ENCODE measurements at places on chromosomes 16 and 17. TPM values are rescaled to one million over a fixed set of nuclear protein-coding genes. Genes with fewer than 3 reads are reported as not detected.

DNA sequence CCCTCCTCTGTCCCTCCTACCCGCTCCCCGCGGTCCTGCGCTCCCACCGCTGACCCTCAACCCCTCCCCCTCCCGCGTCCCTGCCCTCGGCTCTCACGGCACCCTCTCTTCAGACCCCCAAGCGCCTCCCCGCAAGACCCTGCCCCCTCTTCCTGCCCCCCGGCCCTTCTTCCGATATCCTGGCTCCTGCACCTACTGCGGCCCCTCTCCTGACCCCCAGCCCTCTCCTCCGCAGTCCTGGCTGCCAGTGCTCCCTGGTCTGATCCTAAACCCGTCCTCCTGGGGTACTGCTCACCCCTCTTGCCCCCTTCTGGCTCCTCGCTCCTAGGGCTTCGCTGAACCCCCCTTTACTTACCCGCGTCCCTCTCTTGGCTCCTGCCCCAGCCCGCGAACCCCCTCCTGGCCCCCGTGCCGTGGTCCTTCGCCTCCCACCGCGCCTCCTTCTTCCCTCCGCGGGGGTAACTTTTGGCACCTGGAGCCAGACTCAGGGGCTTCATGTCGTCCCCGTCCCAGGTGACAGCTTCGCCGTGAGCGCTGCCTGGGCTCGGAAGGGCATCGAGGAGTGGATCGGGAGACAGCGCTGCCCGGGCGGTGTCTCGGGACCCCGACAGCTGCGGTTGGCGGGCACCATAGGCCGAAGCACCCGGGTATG lies 839 bp downstream of the NKD1 start:
- DNase-seq = no peak

- no peak for DNase-seq
Measured at GRCh38 chr17:45293413-45294211, 23.2 kb downstream of the MAP3K14 start.

DNA sequence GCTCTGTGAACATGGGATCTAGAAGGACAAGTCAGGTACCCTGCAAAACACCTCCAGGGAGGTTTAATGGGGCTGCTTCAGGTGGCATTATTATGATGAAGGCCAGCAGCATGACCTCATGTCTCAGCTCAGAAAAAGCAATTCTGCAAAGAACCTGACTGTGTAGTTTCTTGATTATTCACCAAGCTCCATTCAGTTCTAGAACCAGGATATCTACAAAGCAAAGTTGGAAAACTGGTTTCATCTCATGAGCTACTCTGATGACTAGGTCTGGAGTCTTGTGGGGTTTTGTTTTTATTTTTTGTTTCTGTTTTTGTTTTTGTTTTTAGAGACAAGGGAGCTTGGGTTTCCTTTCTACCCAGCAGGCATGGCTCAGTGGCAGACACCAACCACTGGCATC lies 19.0 kb upstream of the LRRC37A3 start:
- no peak for DNase-seq

DNA sequence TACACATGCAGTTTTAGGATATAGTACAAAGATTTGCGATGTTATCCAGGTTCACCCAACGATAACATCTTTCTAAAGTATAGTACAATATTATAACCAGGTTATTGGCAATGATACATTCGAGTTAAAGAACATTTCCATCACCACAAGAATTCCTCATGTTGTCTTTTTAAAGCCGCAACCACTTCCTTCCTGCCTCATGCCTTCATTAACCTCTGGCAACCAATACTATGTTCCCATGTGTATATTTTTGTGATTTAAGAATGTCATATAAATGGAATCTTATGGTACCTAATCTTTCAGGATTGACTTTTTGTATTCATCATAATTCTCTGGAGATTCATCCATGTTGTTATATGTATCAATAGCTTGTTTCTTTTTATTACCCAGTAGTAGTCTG lies 1183.2 kb downstream of the CDH11 start:
- no peak for DNase-seq

DNA sequence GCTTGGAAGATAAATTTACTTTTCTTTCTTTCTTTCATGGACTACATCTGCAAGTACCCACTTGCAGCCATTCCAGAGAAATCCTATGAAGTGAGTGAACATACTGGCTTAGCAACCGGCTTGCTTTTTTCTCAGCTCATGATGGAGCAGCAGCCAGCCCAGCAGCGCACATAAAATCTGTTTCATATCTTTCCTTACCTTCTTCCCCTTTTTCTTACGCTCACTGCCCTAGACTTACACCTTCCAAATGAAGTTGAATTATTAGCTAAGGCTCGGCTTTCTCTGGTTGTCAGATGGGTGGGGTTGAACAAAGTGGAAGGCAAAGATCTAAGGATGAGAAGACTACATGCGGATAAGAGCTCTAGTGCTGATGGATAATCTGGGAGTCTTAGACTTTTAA lies 13.9 kb upstream of the ABCA8 start:
- no peak for DNase-seq

- no peak for DNase-seq
Measured at GRCh38 chr16:69190598-69190997, 3.6 kb downstream of the SNTB2 start.

DNA sequence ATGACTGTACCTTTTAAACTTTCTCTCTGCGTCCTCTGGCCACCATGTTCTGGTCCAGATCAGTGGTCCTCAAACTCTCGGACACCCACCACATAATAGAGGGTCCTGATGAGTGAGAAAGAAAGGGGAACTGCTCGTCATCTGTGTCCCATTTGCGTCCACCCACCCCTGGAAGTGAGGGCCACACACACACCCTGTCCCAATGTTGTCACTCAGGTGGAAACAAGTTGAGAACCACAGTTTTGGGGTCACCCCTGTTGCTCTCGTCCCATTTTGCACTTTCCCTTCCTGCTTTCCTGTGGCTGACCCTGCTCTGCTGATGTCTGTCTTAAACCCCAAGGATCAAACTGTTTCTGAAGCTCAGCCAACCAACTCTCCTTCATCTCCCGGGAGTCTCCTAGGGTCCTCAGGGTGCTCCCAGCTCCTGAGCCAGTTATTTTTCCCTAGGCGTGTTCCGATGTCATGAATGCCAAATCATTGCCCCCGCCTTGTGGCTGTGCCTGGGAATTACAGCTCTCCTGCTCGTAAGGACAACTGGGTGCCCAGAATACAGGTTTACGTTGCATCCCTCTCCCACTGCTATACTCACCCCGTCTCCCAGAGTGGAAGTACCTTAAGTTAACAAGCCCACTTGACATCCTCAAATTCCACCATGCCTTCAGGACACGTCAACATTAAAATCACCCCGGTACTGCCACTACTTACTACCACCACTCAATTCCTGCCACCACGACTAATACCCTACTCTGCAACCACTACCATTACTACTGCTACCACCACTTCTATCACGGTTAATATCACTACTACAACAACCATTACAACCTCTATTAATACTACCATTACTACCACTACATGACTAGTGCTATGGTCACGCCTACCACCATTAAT lies 26.0 kb upstream of the HNF1B start:
- peak; percentile 42 for DNase-seq

- DNase-seq = no peak
Measured at GRCh38 chr16:50372611-50373344, 4.0 kb upstream of the BRD7 start.

- no peak for DNase-seq
Measured at GRCh38 chr17:19904412-19904811, 36.7 kb upstream of the ULK2 start.

- DNase-seq = peak; percentile 72
Measured at GRCh38 chr17:77011173-77012011, 129.4 kb upstream of the SEC14L1 start.

- DNase-seq = no peak
Measured at GRCh38 chr16:5216441-5217080, 119.0 kb upstream of the EEF2KMT start.

DNA sequence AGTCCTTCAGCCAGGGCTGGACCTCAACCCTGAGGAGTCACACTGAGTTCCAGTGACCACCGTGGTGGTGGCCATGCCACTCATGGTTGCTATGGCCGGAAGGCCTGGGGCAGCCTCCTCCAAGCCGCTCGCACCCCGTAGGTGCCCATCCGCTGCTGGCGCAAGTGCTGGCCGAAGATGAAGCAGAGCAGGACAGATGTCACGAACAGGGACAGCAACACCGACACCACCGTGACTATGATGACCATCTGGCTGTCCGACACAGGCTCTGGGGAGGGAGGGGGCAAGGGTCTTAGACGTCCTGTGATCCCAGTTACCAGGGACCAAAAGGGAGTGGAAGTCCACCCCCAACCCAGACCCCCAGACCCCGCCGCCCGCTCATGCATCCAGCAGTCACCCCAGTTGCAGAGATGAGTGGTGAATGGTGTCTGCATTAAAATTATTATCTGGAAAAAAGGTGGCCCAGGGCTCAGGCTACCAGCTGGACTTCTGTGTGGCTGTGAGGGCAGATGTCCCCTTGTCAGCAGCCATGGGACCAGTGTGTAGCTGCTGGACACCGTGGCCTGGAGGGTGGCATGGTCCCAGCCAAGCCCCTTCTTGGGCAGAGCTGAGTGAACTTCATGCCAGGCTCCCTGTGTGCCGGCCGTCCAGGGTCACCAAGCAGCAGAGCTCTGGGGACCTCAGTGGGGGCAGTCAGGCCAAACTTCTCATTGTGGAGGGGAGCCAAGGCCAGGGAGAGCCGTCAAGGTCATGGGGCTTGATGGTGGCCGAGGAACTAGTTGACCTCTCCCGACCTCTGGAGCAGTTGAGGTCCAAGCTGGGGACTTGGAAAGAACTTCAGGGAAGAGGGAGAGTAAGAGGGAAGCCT lies 4.7 kb downstream of the PRR29 start:
- DNase-seq = no peak

DNA sequence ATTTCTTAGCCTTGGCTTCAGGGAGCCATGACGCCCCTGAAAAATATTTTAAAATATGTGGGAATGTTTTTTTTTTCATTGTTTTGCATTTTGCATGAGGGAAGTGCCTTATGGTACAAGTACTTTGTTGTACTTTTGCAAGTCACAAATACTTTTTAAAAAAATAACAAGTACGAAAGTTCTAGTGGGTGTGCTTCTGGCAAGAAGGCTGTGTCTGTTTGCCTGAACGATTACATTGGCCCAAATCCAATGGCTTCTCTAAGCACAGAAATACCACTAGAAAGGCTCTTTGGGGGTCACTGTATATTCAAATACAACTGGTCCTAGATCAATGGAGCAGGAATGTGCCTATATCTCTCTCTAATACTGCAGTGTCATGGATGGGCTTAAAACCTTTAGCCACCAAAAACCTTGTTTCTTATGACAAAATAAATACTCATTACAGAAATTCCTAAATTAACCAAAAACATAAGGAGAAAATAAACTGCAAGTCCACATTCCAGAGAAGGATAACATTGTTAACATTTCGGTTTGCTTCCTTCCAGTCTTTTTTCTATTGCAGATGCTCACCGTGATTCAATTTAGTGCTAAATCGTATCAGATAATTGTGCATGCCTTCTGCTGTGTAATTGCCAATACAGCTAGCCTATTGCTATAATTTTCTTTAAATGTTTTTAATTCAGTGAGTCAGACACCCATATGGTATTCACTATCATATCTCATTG lies 97.4 kb downstream of the VAT1L start:
- no peak for DNase-seq

- no peak for DNase-seq
Measured at GRCh38 chr17:57599271-57600045, 145.6 kb downstream of the CCDC182 start.

- no peak for DNase-seq
Measured at GRCh38 chr17:55601874-55602364, 90.7 kb upstream of the SMIM36 start.

GRCh38 chr17:43468691-43469139 lies 15.1 kb upstream of the DHX8 start:
- DNase-seq = no peak

- no peak for DNase-seq
Measured at GRCh38 chr17:8056976-8057625, 18.2 kb downstream of the ALOX15B start.

- no peak for DNase-seq
Measured at GRCh38 chr17:50781167-50781566, 13.8 kb upstream of the ANKRD40CL start.

- DNase-seq = peak; percentile 38
Measured at GRCh38 chr17:6374761-6375312, 60.1 kb downstream of the AIPL1 start.

Gene KRTAP9-7
- not detected for polyA plus RNA-seq

Gene CD79B
- polyA plus RNA-seq = 0.36 TPM

Gene MEFV
- polyA plus RNA-seq = 0.29 TPM

Gene SCARF1
- polyA plus RNA-seq = 7.1 TPM

Gene CTRL
- polyA plus RNA-seq = 4.6 TPM

Gene PRSS53
- 2.5 TPM for polyA plus RNA-seq

Gene MMP15
- 45.5 TPM for polyA plus RNA-seq

Gene BICDL2
- 0.39 TPM for polyA plus RNA-seq

Gene FAM171A2
- polyA plus RNA-seq = 110 TPM

Gene SEPTIN1
- polyA plus RNA-seq = 5.9 TPM

Gene WFIKKN1
- polyA plus RNA-seq = 1.4 TPM

Gene STH
- 2.4 TPM for polyA plus RNA-seq

Gene KRT14
- 0.62 TPM for polyA plus RNA-seq

Data from spinal cord (tissue), 10 donors.